ENCODE measurements at places on chromosomes 1 and 21.
A peak's percentile ranks its signal among the peaks of the same experiment; 100 is the strongest.

- DNase-seq = no peak
These were observed 72.5 kb downstream of the SYDE2 start for GRCh38 chr1:85128316-85128715.

- no peak for DNase-seq
These were observed 65.1 kb upstream of the RAB4A start for GRCh38 chr1:229205854-229206253.

DNA sequence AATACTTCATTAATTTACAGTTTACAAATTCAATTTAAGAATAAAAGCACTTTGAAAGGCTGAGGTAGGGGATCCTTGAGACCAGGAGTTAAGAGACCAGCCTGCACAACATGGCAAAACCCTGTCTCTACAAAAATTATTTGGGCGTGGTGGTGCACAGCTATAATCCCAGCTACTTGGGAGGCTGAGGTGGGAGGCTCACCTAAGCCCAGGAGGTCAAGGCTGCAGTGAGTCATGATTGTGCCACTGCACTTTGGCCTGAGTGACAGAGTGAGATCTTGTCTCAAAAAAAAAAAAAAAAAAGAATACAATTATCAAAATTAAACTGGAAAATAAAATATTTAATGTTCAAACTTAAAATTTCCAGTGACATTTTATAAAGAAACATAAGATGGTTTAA is 72.2 kb downstream of the USP1 start:
- DNase-seq = no peak

- no peak for DNase-seq
These were observed 260.1 kb downstream of the VAV3 start for GRCh38 chr1:107704911-107705310.

- DNase-seq = no peak
These were observed 222.7 kb downstream of the SLC35F3 start for GRCh38 chr1:234127026-234127671.

DNA sequence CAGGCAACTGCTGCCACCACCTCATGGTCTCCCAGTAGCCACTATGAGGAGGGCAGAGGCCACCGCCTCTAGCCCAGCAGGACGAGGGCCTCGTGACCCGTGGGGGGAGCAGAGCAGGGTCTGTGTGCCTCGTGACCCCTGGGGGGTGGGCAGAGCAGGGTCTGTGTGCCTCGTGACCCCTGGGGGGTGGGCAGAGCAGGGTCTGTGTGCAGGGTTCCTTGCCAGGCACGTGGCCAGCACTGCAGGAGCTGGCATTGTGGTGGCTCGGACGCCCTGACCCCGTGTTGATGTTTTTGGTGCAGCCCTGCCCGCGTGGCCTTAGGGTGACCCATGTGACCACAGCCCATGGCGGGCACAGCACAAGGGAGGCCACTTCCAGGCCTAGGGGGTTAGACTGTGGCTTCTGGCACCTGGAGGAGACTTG is 52.8 kb downstream of the SLX9 start:
- no peak for DNase-seq

DNA sequence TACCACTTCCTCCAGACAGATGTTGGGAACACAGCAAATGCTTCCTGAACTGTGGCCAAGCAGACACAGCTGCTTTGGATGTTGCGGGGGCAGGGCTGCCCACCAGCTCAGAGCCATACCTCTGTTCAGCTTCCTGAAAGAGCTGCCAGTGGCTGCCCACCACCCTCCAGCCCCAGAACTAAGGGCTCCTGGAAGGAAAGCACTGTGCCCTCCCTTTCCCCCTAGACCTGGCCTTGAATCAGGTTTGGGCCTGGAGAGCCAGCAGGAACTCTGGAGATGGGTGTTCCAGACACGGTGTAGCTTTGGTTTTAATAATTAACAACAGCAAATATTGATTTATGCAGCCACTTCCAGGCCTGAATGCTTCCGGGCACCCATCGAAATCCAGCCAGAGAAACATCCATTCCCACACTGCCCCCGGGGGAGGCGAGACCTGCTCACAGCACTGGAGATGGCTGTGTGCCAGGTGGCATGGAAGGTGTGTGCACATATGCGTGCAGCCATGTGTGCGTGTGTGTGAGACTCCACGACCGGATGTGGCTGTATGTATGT is 45.7 kb downstream of the RAP1GAP start:
- DNase-seq = no peak

DNA sequence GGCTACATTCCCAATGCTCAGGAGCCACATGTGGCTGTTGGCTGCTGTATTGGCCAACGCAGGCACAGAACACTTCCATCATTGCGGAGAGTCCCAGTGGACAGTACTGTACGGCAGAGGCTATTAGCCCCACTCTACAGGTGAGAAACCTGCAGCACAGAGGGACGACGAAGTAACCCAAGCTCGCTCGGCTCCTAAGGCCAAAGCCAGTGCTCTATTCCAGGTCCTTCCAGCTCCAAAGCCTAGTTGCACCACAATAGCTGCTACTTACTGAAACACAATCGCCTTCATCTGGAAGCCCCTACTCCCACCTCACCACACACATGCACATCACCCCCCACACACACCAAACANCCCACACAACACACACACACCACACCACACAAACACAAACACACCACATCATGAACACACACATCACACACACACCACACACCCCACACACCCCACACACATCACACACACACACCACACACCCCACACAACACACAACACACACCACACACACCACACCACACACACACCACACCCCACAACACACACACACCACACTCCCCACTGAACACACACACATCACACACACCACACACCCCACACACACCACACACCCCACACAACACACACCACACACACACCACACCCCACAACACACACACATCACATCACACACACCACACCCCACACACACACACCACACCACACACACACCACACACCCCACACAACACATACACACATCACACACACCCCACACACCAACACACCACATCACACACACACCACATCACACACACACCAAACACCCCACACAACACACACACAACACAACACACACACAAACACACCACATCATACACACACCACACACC is 3.2 kb downstream of the LYPD8 start:
- DNase-seq = no peak

DNA sequence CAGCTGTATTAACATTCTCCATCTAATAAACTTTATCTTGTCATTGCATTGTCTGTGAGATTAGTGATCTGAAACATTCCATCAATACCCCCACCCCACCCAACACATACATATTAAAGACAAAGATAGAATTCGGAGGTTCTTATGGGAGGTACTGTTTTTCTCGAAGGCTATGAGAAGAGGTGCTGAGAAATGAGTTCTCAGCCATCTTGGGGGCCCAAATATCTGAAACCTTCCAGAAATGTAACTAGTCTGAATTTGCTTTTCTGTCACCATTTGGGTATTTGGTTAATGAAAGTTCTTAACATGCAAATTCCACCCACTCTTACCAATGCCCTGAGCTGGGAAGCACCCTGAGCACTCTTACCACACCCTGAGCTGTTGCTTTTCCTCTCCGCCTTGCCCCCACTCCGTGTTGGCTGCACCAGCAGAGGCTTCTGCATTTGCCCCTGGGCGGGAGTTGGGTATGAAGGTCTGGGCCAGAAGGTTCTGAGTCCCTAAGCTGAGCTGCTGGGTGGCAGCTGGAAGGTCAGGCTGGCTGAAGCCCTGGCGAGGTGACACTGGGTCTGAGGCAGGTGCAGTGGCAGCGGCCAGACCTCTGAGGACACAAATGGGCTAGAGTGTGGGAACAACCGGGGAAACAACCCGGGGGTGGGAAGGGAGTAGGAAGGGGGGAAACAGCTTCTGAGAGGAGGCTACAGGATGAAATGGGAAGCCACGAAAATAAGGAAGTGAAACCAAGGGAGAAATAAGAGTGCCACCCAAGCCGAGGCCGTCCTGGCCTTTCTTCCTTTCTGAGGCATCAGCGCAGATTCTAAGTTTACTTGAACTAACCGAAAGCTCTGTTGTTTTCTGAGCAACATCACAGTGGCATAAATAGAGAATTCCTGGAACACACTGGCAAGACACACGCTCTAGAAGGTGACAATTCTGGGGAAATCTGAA is 26.3 kb upstream of the IER5 start:
- no peak for DNase-seq

- no peak for DNase-seq
These were observed 47.3 kb downstream of the DISP3 start for GRCh38 chr1:11526071-11526895.

- no peak for DNase-seq
These were observed 12.9 kb downstream of the C8A start for GRCh38 chr1:56867491-56867890.

- no peak for DNase-seq
These were observed 667 bp upstream of the CYB561D1 start for GRCh38 chr1:109493227-109493626.

DNA sequence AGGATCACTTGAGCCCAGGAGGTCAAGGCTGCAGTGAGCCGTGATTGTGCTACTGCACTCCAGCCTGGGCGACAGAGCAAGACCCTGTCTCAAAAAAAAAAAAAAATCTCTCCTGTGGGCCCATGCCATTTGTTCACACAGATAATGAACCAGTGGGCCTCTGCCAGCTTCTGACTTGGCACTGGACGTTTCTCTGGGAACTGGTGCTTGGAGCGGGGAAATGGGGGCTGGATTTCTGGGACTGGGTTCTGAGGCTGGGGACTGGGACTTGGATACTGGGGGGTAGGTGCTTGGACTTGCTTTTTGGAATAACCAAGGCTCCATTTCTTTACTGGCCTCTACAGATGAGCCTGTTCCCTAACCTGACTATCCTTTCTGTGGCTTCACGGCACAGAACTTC is 9.7 kb downstream of the IFI6 start:
- DNase-seq = no peak

DNA sequence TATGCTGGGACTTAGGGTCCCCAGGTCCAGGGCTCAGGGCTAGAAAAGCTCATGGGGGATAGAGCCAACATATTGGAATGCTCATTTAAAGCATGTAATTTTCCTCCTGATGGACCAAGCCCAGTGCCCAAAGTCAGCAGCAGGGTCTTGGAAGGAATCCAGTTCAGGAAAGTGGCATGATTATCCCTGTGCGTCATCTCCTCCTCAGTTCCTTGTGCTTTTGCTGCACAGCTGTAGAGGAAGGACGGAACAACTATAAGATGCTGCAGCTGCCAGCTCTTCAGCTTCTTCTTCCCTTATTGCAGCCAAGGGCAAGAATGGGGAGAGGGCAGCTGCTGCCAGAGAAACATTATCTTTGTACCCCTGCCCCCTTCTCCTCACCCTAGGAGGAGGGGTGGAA is 58.4 kb downstream of the OVGP1 start:
- DNase-seq = no peak

DNA sequence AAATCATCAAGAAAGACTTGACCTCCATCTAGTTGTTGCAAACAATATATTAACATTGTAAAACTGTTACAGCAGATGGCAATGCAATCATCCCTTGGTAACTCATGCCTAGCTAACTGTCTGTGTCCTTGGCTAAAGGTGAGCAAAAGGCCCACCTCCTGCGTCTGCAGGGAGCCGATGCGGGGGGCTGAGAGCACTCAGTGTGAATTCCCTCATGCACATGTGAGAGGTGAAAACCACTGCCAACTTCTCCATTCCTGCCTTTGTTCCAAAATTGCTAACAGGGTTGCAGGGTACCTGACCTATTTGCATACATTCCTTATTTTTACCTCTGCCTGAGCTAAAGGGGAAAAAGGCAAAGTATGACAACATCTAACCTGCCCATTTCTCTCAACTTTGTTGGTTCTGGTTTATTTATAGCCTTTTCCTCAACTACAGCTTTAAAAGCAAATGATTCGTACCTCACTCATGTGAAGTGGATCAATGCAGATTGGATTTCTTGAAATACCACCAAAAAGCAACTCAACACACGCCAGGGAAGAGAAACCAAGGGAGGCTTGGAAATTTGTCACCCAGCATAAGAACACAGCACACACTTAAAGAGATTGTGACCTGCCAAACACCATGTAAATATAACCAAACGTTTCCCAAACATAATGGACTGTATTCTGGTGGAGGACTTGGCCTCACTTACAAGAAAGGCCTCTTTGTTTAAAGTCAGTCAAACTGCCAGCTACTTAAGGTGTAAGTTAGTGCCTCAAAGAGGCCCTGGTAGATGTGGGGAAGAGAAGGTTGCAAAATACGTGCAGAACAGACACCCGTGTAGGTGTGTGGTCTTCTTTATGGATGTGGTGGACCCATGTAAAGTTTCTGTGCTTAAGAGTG is 651.0 kb downstream of the SMYD3 start:
- DNase-seq = no peak

DNA sequence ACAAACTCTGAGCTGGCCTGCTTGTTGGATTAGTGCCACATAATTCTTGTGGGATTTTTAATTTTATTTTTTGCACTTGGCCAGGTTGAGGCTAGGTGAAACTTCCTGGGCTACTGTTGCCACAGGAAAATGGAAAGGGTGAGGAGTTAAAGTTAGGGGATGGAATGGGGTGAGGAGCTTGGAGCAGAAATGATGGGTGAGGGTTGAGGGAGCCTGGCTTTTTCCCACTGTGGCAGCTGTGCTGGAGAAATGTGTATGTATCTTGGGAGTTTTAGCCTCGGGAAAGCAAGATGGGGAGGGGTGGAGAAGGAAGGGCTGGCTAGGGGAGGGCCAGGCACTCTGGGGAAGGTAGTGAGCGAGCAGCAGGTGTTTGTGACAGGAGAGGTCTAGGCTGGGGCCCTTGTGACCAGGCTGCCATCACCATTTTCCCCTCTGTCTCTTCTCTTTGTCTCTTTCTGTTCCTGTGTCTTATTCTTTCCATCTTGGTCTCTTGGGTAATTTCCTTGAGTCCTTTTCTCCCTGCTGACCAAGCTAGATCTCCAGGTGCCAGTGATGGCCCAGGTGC is 2.0 kb downstream of the ZNF687 start:
- DNase-seq = no peak

DNA sequence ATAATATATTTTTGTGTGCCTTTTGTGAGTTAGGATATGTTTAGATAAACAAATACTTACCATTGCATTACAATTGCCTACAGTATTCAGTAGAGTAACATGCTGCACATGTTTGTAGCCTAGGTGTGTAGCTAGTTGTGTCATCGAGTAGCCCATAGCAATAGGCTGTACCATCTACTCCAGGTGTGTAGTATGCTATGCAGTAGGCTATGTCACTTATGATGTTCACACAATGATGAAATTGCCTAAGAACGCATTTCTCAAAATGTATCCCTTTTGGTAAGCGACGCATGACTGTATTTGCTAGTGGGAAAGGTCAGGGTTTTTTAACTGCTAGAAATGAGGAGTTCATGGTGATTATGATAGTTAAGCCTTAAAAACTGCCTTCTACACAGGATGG is 30.0 kb upstream of the B3GALT5 start:
- no peak for DNase-seq

- no peak for DNase-seq
These were observed 12.9 kb downstream of the CENPF start for GRCh38 chr1:214615871-214616270.

DNA sequence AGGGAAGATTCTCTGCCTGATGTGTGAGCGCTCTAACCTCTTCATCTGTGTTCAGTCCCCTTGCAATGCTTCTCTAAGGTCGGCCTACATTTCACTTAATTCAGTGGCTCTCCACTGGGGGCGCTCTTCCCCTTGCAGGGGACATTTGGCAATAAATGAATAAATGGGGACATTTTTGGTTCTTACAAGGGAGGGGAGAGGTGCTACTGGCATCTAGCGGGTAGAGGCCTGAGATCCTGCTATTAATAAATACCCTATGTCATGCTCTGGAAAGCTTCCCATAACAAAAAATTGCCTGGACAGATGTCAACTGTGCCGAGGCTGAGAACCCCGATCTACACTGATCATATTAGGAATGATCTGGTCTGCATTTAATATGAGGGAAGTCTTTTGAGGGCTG is 25.9 kb upstream of the DNAJC11 start:
- peak; percentile 60 for DNase-seq
